NCI-H1105 (cell line): ENCODE measurements at places on chromosomes 2 and 18.

DNA sequence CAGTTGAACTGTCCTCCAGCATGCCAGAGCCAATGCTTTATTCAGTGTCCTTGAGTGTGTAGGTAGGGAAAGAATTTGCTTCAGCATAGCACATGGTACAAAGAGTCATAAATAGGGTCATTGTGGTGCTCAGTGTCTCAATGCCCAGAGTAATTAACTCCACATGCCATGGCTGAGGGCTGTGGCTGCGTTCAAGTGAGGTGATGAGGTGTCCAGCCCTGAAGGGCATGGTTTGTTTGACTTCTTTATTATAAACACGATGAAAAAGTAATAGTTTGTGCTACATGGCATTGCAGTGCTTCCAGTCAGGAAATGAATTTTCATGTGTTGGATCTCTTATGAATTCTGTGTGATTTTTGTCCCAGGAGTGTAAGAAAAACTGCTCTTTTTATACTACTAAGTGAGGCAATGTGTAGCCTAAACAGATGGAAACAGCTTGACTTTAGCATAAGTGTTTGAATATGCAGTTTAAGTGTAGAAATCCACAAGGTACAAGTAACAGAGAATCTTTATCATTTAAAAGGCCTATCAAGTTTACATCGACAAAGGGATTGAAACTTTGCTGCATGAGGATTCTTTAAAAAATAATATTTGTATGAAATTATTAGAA, 507.9 kb upstream of the CDH2 start:
- no peak for DNase-seq

DNA sequence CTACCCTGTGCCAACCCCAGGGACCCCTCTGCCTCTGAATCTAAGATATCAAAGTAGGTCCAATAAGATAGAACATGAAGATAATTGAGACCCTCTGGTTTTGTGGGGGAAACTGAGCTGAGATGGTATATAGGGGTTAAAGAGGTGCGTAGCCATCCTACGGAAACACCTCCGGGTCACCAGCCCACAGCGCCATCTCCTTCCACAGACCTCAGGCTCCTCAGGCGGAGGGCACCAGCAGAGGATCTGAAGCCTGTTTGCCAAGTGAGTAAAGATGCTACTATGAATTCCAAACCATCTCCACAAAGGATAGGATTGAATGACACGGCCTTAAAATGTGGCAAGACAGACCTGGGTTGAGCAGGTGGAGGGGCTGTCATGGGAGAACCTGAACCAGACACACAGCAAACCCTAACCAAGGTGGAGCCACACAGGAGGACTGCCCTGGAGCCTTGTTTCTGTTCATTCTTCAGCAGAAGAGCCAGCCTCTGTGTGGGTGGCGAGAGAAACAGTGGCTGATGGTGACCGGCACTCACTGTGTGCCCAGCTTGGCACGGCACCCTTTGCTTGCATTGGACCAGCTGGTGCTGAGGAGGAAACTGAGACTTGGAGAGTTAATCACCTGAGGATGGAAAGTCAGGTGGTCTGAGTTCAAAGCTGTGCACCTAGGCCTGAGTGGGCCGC, 10.2 kb downstream of the GBX2 start:
- DNase-seq = no peak

DNA sequence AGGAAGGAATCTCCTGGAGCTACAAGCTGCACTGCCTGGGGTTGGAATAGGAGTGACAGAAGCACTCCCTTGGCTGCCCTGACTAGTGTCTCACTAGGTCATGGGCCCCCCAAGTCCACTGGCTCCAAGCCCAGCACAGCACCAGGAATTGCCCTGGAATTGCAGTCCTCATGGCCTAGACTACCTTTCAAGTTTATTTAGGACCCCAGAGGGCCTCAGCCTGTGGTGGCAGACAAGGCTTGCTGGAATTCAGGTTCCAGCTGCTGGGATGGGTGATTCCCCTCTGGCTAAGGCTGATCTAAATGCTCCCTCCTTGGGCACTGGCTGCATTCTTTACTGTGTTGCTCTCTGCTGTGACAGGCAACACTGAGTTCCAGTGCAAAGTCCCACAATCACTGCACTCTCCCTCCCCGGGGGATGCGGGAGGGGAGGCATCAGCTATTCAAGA, 14.0 kb downstream of the STRADB start:
- DNase-seq = no peak

DNA sequence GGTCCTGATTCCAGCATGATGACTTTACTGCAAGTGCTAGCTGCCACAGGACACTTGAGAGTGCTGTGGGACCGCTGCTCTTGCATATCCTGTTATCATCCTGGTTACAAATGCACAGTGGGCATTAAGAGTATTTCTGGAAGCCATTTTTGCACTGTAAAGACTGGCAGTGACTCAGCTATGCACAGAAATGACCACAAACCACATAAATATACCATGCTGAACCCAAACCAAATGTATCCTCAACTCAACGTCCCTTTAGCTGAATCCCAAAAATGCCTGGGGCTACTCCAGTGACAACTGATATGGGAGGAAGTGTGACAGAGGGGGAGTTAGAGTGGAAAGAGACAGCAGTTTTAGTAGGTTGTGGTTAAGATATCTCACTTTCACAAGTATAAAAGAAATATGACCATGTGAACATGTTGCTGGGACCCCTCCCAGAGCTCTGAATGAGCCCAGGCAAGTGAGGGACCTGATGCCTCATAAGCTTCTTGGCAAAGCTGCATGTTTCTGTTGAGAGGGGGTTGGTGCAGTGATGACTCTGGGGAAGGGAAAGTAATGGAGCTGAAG, 37.3 kb downstream of the RHBDD1 start:
- DNase-seq = no peak

- DNase-seq = no peak
These were observed 281.8 kb downstream of the GULP1 start for GRCh38 chr2:188573453-188573852.

DNA sequence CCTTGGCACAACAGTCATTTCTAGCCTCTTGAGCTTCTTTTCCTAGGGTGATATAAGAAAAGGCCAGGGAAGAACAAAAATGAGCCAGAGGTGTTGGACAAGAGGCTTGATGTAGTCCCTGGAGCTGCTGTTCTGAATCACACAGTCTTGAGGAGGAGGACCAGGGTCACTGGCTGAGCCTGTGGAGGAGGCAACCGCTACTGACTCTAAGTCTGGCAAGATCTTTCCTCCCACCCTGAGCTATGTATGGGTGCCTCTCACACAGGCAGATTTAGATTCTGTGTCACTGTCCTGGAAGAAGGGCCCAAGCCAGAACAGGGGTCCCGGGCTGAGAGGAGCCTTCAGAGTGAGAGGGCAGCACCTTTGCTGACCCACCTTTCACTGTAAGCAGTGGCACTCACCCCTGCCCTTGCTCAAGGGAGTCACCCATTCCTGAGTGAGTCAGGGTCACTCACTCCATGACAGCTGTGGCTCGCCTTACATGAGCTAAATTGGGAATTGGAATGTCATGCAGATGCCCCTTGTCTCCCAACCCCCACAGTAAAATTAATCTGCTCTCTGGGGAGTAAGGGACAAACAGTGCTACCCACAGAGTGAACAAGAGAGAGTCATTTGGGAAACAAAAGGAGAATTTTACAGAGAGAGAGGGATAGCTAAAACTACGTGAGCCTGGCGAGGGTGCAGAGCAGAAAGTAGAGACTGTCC, at the start of gene TRIM54:
TRIM54 (plus strand) TSS at position 575 of the 705 bp plus-strand sequence. CDS start 303 bp downstream, outside the sequence.
- DNase-seq = no peak

DNA sequence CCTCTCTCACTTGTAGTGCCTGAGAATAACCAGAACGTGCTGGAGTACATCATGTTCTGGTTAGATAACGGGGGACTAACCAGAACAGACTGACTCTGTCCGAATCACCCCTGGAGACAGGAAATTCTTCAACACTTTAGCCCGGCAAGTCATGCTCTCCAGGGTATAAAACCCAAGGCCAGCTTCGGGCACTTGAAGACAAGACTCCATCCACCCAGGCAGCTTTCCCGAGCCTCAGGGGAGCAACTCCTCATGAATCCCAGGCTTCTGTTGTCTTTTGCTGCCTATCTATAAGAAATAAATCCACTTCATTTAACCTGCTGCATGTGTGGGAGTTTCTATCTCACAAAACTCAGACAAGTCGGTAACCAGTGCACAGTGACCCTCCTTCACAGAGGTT, 99.6 kb downstream of the KCNF1 start:
- no peak for DNase-seq
